ENCODE measurements at places on chromosomes 7 and 10. TPM values are rescaled to one million over a fixed set of nuclear protein-coding genes. Genes with fewer than 3 reads are reported as not detected.

Gene PROSER2
- 1.1 TPM for total RNA-seq

Gene PRKG1
- 24.9 TPM for total RNA-seq

Gene HMX3
- total RNA-seq, result not detected

Gene SLC25A13
- total RNA-seq, result 13.7 TPM

Gene AMPH
- 2.1 TPM for total RNA-seq

Gene PRLHR
- total RNA-seq, result not detected

Gene VIPR2
- total RNA-seq, result 21.3 TPM

Gene CTTNBP2
- total RNA-seq, result 0.77 TPM

GRCh38 chr7:102248081-102248455, 38.6 kb upstream of the SH2B2 start:
- no peak for DNase-seq

DNA sequence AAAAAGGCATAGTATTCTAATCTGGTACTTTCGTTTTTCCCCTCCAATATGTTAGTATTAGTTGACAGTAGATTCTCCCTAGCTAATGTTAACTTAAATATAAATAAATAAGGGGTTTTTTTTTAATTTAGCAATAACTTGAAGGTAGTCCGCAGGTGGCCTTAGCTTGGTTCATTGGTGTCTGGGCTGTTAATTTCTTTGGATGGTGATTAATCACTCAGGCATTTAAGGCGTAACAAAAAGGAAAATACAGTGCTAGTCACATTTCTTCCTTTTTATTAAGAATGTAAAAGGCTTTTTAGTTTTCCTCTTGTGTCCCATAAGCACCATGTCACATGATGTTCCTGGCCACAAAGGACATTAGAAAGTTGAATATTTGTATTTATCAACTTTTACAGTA, 161.0 kb upstream of the POT1 start:
- DNase-seq, result no peak

DNA sequence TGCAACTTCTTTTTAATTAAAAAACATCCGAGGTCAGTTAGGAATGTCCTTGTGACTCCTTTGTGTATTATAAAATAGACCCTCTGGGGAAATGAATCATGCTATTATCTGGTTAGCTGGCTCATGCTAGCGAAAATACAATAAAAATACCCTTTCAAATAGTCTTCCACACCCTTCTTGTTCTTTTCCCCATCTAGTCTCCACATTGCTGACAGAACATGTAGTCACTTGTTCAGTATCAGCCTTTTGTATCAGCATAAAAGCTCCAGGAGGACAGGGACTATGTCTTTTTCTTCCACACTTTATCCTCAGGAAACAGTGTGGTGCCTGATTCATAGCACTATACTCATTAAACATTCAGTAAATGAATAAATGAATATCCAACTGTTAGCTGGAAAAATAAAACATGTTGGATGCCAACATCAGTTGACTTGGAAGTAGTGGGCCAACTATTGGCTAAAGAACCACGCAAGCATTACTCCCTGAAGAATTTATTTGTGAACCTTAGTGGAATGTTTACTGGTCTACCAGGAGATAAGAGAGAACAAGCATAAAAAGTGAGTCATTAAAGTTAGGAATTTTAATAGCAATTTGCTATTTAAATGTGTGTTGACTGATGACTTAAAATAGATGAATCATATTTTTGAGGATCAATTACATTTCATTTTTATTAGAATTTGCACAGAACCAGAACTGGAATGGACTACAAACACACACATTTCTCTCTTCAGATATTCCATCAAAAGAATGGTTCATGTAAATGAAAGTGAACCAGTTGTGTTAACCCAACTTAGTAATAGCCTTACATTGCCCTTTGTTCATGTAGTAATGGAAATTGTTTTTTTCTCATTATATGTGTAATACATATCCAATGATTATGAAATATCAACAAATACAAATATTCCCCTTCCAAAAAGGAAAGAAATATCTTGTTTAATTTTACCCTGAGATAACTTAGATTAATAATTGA, 129.6 kb downstream of the DKK1 start:
- DNase-seq, result no peak

DNA sequence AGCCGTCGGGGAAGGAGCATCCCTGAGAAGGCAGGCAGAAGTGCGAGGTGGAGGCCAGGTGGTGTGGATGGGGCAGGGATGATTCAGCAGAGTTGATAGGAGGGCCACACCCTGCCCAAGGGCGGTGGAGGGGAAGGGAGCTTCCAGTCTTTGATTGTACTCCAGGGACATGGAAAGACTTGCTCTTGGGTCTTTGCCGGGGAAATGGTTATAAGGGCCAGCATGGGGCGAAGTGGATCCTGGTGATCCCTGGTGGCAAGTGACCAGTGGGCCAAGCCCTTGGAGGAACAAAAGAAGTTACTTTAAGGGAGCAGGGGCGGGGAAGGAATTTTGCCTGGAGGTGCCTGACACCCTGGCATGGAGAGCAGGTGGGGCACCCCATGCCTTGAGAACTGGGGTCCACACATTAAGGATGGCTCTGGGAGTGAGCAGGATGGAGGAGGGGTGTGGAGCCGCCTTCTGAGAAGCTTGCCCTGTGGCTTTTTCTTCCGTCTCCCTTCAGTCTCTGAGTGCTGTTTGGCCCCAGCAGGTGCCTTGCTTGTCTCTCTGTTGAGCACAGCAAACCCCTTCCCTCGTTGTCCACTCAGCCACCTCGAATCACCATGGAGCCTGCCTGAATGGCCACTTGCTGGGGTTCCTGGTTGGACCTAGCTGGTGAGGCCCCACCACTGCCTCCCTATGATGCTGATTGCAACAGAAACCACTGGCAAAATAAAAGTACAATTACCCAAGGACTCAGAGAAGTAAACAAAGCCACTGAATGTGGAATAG, 83.9 kb downstream of the RAMP3 start:
- DNase-seq, result no peak

DNA sequence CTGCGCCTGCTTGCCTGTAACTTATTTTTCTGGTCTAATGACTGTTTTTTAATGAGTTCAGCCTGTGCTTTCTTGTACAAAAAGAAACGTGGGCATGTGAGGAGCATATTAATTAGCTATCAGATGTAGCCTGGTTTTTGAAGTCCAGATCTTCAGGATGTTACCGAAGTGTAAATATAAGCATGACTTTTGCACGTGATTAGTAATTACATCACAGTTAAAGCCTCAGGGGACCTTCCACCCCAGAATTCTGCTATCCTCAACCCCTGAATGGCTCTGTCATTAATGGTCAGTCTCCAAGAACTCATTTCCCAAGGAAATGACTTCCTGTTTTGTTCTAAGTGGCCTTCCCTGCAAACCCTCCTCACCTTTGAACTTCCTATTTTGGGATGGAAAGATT, 2.1 kb upstream of the PRXL2A start:
- DNase-seq, result no peak

GRCh38 chr7:36871863-36872262, 147.6 kb upstream of the AOAH start:
- DNase-seq, result no peak

DNA sequence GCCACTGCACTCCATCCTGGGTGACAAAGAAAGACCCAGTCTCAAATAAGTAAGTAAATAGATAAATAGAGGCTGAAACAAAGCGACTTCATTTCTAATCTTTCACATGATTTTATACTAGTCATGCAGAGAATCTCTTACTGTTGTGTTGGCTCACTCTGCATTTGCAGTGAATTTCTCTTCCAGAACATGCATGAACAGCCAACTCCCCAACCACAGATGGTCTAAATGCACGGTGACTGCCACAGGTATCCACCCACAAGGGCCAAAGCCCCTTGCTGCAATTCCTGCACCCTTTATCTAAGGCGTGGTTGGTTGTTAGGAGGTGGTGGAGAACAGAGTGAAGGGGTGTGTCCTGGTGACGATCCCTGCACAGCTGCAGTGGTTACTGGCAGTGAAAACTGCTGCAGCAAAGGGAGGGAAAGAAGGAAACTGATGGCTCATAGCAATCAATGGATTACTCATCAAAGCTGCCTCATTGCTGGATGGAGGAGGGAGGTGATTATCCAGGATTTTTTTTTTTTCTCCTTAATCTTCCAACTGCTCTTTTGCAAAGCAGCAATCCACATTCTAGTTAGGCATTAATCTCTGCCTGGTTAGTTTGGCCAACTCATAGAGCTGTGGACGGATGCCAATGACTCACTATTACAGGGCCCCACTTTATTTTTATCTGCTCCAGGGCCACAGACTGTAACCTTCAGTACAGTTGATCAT, 50.6 kb downstream of the PRTFDC1 start:
- peak; percentile 46 for DNase-seq

DNA sequence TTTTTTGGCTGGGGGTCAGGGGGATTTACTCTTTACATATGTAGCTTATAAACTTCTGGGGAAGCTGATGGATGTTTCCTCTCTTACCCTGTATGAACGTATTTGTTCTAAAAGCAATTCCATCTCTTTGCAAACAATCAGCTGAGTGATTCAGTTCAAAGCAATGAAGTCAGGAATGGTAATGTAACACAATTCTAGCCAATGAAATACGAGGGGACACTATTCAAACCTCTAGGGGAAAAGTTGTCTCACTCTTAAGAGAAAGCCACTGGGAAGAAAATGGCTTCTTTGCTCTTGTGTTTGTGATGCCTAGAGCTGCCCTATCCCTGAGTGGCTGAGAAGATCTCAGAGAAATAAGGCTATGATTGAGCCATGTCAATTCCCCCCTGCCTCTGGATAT, 134.8 kb upstream of the SEMA3C start:
- DNase-seq, result no peak

DNA sequence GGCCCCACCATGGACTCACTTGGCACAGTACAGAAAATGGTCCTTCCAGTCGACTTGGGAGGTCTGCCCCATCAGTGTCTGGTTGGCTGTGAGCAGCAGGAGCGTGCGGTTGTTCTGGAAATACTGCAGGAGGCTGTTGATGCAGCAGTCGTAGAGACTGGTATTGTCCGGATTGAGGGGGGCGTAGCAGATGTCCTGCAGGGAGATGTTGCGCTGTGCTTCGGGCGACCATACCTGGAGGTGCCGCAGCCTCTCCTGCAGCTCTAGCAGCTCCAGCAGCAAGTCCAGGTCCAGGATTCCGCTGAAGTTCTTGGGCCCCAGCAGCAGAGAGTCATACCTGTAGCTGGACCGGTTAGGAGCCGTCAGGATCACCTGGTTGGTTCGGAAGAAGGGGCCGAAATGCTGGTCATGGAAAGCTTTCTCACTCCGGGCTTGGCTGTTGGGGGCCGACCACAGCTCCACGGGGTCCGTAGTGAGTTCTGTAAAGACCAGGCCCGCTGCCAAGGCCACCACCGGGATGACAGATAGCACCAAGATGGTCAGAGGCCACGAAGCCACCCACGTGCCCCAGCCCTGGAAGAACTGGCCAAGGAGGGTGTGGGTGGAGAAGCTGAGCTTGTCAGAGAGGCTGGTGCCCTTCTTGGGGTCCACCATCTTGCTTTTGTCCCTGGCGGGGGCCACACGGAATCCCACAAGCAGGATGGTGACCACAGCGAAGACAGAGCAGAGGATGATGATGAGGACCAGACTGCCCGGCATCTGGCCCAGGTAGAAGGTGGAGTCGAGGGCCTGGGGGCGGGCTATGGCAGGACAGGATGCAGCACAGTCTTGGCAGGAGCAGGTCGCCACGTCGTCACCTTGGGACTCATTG, 2.1 kb downstream of the NPC1L1 start:
- DNase-seq, result no peak

DNA sequence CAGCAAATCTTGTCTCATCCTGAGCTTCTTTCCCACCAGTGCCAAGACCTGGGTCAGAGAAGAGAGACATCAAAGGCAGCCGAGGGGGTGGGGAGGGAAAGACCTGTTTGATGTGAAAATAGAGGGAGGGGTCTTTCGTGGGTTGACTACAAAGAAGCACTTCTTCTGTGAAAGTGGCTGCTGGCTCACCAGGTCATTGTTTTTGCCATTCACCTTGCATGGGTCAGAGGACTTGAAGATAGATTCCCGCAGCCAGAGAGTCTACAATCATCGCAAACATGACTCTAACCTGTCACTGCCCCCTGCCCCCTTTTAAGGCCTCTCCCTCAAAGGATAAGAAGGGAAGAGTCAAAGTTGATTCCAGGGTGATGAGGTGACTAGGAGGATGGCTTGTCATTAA, 166.1 kb upstream of the BMPER start:
- DNase-seq, result no peak

DNA sequence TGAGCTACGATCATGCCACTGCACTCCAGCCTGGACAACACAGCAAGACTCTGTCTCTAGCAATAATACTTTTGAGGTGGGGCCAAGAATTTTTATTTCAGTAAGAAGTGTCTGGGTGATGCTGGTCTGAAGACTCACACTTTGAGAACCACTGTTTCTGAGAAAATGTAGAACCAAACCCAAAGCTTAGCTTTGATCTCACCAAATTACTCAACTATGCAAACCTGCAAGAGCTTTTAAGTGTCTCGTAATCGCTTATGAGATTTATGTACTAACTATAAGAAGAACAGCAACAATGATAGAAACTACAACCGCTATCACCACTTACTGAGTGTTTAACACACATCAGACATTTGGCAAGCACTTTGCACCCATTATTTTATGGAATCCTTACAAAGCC, 29.5 kb downstream of the APBB1IP start:
- no peak for DNase-seq

DNA sequence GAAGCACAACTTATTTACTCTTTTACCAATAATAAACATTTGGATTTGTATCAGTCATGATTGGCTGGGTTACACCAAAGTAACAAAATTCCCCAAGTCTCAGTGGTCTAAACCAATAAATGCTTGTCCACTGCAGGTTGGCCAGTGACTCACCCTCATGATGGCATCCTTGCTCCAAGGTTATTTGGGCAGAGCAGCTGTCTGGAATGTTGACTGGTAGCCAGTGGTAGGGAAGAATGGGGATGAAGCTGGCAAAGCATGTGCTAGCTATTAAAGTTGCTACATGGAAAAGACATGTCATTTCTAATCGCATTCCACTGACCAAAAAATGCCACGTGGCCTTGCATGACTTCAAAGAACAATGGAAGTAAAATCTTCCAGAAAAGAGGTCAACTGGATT, 1168.7 kb upstream of the CELF2 start:
- DNase-seq, result no peak

- peak; percentile 8 for DNase-seq
Measured at GRCh38 chr7:131501930-131502685, 54.3 kb downstream of the PODXL start.

- DNase-seq, result peak; percentile 77
Measured at GRCh38 chr7:149414745-149415390, 46.0 kb downstream of the ZNF777 start.
